ENCODE measurements at places on chromosomes 5 and 9.

DNA sequence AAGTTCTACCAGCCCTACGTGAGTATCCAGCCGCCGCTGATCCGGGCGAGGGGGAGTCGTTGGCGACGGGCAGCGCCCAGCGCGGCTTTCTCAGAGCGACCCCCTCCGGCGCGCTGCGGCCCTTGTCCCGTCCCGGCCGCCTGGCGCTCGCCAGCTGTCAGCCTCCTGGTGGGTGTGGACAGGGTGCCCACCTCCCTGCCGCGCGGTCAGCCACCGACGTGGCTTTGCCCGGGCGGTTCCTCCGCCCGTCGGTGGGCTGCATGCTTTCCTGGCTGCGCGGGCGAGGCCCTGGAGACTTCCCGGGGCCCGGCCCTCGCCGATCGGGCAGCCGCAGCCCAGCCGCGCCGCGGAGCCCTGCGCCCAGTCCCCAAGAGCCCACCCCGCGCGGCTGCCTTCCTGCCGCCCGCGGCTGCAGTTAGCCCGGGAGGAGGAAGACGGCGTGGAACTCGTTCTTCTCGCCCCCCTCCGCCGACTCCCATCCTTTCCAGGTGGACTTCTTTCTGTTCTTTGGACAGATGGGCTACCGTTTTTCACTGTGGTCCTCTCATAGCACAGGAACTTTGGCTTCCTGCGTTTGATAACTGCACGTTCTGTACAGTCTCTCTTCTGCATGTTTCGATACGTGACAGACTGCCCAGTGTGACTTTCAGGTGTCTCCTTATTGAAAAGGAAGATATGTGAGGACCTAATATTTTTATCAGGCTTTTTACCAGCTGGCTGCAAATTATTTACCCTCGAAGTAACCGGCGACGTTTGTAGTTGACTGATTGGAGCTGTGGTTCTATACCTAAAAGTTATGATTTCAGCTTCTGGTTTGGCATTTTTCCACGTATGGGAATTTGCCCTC is 577 bp downstream of the AP3S1 start:
- no peak for DNase-seq

- no peak for DNase-seq
Observed at GRCh38 chr5:71663191-71663969, 55.7 kb upstream of the CARTPT start.

- no peak for DNase-seq
Observed at GRCh38 chr9:134899818-134900217, 17.9 kb downstream of the FCN1 start.

GRCh38 chr5:88089719-88090390 is 178.8 kb downstream of the TMEM161B start:
- DNase-seq = no peak

- DNase-seq = no peak
Observed at GRCh38 chr5:15366676-15367391, 133.1 kb upstream of the FBXL7 start.

- no peak for DNase-seq
Observed at GRCh38 chr5:71887680-71888079, 168.6 kb downstream of the CARTPT start.

DNA sequence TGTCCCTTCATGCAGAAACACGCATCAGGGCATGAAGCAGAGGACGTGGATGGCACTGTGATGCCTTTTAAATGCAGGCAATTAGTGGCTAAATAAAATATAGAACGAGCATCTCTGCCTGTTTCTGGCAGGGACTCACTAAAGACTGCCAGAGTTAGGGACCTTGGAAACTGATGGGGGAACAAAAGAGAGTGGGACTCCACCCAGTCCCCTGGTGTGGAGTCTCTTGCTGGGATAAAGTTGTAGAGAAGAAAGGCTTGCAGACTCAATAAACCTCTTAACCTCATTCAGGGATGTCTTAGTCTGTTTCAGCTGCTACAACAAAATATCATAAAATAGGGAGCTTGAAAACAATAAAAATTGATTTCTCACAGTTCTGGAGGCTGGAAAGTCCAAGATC is 87.6 kb upstream of the ARAP3 start:
- DNase-seq = no peak

- no peak for DNase-seq
Observed at GRCh38 chr9:129542741-129543140, 78.2 kb downstream of the C9orf50 start.

- no peak for DNase-seq
Observed at GRCh38 chr9:98303633-98304125, 48.2 kb upstream of the TBC1D2 start.

GRCh38 chr9:121770415-121771273 is 119.2 kb downstream of the DAB2IP start:
- no peak for DNase-seq

- DNase-seq = no peak
Observed at GRCh38 chr5:168328814-168329213, 37.4 kb downstream of the WWC1 start.

- no peak for DNase-seq
Observed at GRCh38 chr5:116806836-116807235, 232.2 kb upstream of the SEMA6A start.

DNA sequence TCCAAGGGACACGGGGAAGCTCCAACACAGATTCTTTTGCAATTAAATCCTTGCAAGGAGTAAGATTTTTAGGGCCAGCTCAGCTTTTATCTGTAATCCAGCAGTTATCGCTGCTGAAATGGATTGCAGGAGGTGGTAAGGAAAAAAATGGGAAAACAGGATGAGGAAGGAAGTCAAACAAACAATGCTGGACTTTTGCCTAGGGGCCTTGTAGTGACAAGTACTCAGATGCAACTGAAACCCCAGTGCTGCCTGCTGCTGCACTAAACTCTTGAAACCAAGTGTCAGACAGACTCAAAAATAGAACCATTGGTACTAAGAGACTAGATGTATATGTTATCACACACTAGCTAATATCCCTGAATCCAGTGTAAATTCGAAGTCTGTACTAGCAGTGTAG is 309.2 kb downstream of the CTNND2 start:
- no peak for DNase-seq

DNA sequence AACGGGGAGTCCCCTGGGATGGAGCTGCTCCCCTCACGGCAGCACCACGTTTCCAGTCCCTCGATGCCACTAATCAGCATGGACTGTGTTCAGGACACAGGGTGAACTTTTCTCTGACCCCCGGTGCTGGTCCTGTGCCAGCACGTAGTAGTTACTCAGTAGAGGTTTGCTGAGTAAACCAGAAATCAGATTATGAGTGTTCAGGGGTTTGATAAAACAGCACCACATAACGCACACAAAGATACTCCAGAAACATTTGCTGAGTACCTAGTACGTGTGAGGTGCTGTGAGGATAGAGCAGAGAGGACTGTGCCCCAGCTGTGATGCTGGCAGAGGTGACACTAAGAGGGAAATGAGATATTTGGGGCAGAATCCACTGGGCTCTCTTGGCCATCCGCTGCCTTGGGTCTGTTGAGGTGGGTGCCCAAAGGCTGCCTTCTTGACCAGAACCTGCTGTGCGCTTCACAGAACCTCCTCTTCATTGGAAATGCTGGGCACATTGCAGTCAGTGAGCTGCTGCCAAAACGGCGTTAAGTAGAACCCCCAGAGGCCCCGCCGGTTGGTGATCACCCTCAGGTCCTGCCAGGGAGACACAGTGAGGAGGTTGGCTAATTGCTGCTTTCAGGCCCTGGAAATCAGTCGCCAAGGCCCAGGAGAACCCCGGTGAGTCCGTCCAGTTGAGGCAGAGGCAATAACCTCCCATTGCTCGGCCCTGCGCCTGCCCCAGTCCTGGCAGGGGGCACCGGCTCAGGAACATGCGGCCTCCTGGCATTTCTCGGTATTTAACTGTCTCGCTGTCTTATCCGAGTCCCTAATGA is 49.4 kb downstream of the NEURL1B start:
- DNase-seq = no peak

GRCh38 chr9:91302831-91303230 is 58.9 kb downstream of the AUH start:
- no peak for DNase-seq

DNA sequence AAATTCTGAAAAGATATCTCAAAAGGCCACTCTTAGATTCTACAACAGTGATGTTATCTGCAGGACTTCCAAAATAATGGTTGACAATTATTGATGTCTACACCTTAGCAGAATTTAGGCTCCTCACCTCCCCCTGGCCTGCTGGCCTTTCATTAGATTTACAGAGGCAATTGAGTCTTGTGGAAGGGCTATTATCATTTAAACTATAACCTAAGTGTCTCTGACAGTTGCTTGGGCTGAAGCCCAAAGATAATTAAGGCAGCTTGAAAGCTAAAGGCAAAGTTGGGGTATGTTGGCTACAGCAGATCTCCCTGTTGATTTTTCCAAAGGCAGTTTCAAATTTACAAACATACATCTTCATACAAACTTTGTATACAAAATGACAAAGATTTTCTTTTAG is 912.3 kb downstream of the TAF11L14 start:
- no peak for DNase-seq

- no peak for DNase-seq
Observed at GRCh38 chr9:124699575-124699974, 71.5 kb downstream of the NR6A1 start.

DNA sequence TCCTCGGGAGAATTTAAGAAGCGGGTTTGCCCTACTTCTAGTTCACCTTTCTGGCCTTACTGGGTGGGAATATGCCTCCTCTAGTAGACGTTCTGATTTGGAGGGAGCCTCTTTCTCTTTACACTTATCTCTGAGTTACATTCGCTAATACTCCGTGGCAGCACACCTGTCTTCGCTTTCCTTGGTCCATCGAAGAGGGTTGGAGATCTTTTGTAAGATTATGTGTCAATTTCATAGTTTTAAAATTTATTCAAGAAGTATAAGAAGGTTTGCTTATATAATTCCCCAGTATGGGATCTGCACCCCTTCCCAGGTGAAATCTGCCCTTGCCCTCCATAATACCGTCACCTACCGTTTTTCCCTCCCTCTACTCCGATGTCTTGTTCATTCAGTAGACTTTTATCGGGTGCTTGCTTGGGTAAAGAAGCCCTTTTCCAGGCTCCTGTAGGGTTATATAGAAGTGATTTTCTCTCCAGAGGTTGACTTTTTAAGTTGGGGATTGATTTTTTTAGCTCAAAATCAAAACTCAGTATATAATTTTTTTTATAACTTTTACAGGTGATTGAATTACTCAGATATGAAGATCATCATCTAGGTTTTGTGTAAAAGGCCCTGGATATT is 1.1 kb downstream of the GPBP1 start:
- no peak for DNase-seq

- no peak for DNase-seq
Observed at GRCh38 chr9:12681620-12682019, 11.6 kb upstream of the TYRP1 start.

DNA sequence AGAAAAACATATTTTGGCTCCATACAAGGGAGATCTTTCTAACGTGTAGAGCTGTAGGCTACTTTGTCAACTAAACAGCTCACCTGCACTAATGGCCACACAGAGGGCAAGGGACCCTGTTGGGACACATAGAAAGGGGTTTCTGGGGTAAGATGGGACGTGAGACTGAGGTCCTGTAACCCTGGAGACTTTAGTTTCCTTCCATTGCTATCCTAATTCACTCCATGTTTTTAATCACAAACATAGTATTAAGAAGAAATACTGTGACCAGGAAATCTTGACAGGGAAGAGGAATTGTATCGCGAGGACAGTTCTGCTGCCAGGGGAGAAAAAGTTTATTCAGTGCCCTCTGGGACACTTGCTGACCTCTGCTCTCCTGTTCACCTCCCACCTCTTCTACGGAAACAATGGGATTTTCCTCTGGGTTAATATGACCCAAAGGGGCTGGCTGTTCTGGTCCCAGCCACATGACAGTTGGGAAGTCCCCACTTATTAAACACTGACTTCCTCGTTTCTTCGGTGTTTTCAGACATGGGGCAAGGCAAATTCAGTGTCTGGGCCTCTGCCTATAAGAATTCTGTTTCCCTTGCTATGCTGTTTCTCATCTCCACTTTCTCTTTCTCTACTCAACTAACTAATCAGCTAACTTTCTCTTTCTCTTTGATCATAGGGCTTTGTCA is 106.9 kb upstream of the SEMA6A start:
- DNase-seq = no peak

- DNase-seq = no peak
Observed at GRCh38 chr5:114335391-114335790, 26.5 kb upstream of the KCNN2 start.

- no peak for DNase-seq
Observed at GRCh38 chr9:18190671-18191374, 283.1 kb upstream of the ADAMTSL1 start.

DNA sequence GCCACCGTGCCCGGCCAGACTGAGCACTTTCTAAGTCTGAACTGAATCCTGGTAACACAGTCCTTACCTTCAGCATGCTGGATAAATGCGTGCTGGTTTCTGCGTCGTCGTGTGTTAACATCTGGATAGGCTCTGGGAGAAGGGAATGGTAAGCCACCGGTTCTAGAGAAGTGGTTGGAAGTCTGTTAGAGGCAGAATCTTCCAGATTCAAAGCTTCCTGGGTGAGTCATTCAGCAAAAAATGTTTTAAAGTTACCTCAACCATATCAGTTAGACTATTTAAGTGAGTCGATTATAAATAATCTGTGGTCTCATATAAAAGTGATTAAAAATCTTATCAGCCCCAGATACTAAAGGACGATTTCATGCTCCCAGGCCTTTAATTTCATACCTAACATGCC is 256.5 kb upstream of the NFIL3 start:
- no peak for DNase-seq

- no peak for DNase-seq
Observed at GRCh38 chr9:132927704-132928103, 16.7 kb downstream of the TSC1 start.

GRCh38 chr9:129595311-129595741 is 25.6 kb downstream of the C9orf50 start:
- no peak for DNase-seq

DNA sequence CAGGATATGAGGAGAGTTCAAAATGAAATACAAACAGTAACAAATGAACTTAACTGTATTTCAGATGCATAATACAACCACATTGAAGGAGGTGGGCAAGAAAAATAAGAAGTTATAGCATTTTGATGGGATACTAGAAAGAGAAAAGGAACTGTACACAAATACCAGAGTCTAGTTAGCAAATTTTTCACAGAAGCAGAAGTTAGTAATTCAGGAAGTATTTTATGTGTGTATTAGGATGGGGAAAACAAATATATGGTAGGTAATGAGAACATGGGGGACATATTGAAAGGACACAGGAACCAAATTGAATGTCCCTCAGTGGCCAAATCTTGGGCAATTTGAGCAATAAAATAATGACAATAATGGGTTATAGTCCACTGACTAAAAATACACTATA is 18.4 kb downstream of the GM2A start:
- DNase-seq = no peak

DNA sequence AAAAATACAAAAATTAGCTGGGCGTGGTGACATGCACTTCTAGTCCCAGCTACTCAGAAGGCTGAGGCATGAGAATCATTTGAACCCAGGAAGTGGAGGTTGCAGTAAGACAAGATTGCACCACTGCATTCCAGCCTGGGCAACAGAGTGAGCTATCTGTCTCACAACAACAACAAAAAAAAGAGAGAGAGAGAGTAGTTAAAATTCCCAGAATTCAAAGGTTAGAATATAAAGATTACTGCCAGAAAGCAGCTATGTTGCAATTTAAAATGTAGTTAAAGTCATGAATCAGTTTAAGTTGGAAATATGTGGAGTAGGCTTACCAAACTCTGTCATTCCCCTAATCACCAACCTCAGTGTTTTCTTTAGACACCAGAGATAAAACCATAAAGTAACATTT is 58.7 kb upstream of the SUSD1 start:
- no peak for DNase-seq

- DNase-seq = no peak
Observed at GRCh38 chr5:102986074-102986473, 133.9 kb downstream of the GIN1 start.

Measured in stimulated activated CD8-positive, alpha-beta memory T cell treated with anti-CD3 and anti-CD28 coated beads, Interleukin-4, amount 100 ng/mL, for 1 hour (primary cell).